CD4-positive, alpha-beta T cell treated with Interleukin-2 at 100 ng/mL for 4 hours (primary cell): ENCODE measurements at places on chromosomes 6 and 20.
A peak's percentile ranks its signal among the peaks of the same experiment; 100 is the strongest.

DNA sequence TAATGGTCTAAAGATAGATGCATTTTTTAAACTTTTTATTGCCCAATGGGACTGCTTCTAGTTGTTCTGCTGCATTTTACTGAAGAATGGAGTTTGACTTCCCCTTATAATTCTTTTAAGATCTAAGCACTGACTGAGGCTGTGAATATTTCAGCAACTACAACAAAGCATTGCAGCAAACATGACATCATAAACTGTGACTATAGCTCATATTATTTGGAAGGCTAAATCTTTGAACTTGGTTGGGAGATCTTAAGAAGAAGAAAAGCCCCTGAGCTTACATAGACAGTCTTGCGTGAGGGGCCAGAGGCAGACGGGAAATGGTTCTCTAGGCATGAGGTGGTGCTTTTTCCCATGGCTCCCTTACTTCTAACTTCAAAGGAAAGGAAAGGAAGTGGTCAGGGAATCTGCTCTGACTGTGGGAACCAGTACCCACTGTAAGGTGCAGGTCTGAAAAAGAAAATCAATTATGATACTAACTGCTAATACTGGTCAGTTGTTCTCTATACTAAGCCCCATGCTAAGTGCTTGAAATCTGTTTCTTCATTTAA lies 14.8 kb downstream of the HEY2 start:
- no peak for DNase-seq

GRCh38 chr20:10522328-10522727 lies 87.2 kb downstream of the SLX4IP start:
- no peak for DNase-seq

DNA sequence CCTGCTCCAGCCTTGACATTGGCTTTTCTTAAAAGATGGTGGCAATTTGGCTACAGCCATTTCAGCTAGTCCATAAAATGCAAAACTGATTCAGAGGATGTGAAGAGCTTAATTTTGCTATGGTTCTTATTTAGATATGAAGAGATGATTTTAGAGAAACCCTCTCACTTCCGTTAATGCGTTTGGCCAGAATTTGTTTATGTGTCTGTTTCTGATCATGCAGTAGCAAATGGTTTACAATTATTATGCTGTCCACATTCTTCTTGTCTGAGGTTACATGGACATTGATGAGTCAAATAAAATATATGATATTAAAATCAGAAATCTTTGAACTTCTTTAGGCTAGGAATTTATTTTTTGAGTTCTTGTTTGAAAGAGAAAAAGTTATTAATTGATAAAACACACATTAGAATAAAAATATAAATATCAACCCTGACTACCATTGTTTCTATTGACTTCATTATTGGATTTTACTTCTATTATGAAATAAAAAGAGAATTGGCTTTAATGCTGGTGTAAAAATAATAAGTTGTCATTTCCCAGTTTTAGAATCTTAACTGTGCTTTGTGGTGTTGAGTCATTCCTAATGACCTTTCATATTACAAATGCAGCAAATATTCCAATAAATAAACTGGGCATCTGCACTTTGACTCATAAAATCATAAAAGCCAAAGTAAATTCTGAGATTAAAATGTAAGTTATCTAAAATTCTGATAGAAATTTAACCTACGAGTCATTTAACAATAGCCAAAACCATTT lies 1286.0 kb upstream of the GJE1 start:
- DNase-seq: no peak

DNA sequence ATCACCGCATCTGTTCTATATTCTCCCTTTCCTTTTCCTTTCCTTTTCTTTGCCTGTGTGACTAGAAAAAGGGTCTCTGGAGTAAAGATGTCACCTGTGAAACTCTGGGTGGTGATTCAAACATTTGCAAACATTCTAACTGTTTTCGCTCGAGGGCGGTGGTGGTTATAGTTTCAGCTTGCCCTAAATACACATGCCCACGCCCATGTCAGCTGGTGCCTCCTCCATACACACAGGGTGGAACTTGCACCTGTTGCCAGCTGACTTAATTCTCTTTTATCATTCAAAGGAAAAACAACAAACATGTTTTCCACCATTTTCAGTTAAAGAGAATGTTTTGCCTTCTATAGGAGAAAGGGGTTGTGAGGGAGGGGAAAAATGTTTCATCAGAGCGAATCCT lies 381.9 kb upstream of the ARID1B start:
- peak; percentile 66 for DNase-seq

GRCh38 chr6:47464052-47464451 lies 13.5 kb upstream of the CD2AP start:
- DNase-seq: no peak

- no peak for DNase-seq
Observed at GRCh38 chr6:141492521-141493284, 640.0 kb upstream of the GJE1 start.

DNA sequence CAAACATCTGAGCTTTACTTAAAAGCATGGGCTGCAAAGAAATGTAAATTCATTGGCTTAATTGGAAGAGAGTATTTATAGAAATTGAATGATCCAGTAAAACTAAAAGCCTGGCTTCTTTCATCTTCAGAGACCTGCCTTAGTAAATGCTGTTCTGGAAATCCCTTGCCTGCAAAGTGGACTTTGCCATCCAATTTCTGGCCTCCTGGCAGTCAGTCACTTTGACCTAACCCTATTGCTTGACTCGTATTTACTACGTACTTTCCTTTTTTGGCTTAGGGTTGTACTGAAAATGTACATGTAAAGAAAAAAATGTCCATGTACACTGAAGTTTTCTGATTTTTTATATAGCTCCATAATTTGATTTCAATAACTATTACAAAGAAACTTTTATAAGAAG lies 47.1 kb downstream of the E2F3 start:
- DNase-seq: no peak

GRCh38 chr6:116497113-116497676 lies 14.2 kb upstream of the CALHM5 start:
- no peak for DNase-seq

DNA sequence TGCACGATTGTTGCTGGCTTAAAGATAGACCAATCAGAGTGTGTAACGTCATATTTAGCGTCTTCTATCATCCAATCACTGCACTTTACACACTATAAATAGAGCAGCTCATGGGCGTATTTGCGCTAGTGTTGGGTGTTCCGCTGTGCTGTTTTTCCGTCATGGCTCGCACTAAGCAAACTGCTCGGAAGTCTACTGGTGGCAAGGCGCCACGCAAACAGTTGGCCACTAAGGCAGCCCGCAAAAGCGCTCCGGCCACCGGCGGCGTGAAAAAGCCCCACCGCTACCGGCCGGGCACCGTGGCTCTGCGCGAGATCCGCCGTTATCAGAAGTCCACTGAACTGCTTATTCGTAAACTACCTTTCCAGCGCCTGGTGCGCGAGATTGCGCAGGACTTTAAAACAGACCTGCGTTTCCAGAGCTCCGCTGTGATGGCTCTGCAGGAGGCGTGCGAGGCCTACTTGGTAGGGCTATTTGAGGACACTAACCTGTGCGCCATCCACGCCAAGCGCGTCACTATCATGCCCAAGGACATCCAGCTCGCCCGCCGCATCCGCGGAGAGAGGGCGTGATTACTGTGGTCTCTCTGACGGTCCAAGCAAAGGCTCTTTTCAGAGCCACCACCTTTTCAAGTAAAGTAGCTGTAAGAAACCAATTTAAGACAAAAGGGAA lies 57.9 kb downstream of the TRIM38 start:
- peak; percentile 91 for DNase-seq

DNA sequence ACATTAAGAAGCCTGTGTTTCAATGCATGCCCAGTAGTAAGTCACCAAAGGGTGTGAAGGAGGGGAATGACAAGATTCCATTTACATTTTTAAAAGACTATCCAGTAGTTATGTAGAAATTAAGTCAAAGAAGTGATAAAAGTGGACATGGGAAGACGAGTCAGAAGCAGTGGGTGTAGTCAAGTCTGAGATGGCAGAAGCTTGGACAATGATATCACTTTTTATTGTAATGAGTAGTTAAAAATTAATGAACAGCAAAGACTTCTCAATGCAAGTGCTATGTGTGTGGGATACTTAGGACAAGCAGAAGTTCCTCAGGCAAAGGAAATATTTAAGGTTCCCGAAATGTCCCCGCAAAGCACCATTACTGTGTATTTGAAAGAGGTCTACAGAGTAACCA lies 156.0 kb downstream of the DST start:
- DNase-seq: no peak

- no peak for DNase-seq
Observed at GRCh38 chr6:170098428-170099170, 192.3 kb downstream of the DLL1 start.

GRCh38 chr6:140463312-140463710 lies 1088.9 kb upstream of the CITED2 start:
- no peak for DNase-seq

DNA sequence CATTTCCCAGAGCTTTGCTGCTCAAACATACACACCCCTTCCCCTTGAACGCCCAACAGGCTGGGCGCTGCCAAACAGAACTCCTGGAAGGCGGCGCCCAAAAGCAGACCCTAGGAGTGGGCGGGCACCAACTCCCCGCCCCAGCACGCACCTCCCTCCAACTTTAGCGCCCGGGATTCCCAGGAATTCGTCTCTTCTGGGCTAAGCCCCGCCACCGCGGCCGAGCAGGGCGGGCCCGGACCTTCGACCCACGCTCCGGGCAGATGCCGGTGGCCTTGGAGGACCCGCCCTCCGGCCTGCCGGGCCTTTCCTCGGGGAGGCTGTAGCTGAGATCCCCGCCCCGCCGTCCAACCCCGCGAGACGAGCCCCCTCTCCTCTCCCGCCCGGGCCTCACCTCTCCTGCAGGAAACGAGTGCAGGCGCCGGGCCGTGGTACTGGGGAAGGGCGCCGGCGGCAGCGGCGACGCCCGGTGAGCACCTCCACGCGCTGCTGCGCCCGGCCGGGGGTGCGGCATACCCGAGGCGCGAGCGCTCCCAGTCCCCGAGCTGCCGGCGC lies 659 bp downstream of the MCUR1 start:
- DNase-seq: no peak

GRCh38 chr6:63458480-63459115 lies 113.7 kb upstream of the LOC128125822 start:
- DNase-seq: no peak

- no peak for DNase-seq
Observed at GRCh38 chr6:91304521-91304920, 717.6 kb upstream of the MAP3K7 start.

DNA sequence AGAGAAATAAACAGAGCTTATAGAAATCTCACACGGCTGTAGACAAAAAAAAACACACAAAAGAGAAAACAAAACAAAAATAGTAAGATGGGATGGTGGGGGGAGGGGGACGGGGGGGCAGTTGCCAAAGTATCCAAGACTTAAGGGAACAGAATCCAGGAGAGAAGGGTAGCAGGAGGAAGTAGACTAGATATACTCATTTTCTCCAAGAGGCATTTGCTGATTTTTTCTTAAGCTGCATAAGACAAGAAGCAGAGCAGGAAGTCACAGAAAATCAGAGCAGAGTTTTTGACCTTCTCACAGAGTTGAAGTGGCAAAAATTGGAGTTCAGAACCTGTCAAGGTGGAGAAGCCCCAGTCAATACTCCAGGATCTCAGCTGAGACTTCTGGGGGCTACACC lies 237.7 kb downstream of the HIVEP2 start:
- DNase-seq: no peak

DNA sequence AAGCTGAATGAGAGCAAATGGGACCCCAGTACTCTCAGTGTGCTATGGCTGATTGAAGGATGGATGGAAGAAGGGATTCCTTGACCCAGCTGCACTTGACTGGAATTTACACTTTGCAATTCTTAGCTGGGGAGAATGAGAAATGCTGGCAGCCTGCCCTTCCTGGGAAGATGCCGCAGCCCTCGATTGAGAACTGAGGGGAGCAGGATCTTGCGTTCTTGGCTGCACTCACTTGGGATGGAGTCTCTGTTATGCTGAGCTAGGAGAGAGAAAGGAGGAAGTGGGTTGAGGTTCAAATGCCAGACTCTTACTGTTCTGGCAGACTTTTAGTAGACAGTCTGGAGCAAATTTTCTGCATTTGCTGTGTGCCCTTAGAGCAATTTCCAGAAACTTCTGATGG lies 221.2 kb downstream of the FNDC1 start:
- no peak for DNase-seq

GRCh38 chr20:25571240-25571639 lies 14.1 kb downstream of the NINL start:
- no peak for DNase-seq

GRCh38 chr6:21214738-21215448 lies 378.7 kb upstream of the SOX4 start:
- no peak for DNase-seq

DNA sequence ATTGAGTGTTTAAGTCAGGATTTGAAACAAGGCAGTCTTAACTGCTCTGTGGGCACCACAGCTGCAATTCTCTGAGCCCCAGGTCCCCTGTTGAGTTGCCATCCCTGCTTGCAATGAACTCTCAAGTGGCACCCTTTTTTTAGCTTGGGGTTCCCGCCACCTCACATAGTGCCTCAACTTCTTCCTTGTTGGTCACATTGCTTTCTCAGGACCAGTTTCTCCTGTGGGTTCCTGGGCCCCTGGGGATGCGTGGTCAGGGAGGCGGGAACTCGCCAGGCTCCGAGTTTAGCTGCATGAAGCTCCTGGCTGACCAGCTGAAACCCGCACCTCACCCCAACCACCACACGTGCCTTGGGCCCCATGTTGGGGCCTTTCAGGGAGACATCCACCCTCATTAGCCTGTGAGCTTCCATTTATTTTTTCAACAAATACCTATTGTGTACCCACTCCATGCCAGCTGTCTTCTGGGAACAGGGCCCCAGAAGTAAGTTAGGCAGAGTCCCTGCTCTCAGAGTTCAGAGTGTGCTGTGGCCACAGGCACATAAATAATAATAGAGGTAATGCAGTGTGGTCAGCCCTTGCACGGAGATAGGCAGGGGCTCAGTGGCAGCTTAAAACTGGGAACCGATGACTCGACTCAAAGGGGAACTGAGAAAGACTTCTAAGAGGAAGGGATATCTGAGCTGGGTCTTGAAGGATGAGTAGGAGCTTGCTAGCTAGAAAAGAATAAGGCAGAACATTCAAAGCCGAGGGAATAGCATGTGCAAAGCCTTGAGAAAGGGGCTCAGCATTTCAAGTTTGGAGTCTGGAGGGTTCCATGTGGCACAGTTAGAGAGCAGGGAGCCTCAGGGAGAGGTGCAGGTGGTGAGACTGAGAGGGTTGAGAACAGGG lies 33.9 kb upstream of the FAM83D start:
- no peak for DNase-seq

- DNase-seq: no peak
Observed at GRCh38 chr6:51526049-51526448, 561.4 kb downstream of the PKHD1 start.

GRCh38 chr6:19158586-19158985 lies 678.6 kb upstream of the ID4 start:
- DNase-seq: no peak
